ENCODE measurements at places on chromosomes 6 and 20.

DNA sequence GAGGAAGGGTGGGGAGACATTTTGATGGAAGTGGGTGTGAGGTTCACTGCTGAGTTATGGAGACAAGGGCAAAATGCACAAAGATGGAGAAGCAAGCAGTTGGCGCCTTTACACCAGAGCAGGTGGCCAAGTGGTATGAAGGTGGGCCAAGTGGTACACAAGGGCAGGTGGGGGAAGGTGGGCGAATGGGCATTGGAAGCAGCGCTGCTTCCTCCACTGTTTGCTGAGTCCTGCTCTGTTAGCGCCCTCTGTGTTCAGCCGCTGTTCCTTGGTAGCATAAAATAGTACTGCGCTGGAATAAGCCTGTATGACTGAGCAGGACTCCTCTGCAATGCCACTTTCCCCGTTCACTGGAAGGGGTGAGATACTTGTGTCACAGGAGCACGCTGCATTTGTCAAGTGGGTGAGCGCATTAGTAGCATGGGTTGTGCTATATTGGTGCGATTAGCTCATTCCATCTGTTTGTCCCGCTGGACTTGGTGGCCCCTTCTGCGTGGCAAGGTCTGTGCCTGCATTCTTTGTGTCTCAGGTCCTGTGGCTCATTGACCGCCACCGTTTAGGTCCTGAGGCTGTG is 116.4 kb downstream of the TOX2 start:
- no peak for DNase-seq

DNA sequence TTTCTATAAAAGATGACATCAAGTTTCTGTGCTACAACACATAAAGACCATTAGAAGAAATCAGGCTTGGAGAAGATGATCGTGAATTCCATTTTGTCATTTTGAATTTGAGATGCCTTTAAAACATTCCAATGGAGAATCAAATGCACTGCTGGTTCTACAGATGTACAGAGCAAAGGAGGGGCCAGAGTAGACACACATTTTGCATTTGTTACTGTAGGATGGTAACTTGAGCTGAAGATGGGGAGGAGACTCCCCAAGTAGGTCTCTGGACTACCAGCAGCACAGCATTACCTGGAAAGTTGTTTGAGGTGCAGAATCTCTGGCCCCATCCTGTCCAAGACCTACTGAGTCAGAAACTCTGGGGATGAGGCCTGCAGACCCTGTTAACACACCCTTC is 121.6 kb upstream of the RALGAPA2 start:
- no peak for DNase-seq

DNA sequence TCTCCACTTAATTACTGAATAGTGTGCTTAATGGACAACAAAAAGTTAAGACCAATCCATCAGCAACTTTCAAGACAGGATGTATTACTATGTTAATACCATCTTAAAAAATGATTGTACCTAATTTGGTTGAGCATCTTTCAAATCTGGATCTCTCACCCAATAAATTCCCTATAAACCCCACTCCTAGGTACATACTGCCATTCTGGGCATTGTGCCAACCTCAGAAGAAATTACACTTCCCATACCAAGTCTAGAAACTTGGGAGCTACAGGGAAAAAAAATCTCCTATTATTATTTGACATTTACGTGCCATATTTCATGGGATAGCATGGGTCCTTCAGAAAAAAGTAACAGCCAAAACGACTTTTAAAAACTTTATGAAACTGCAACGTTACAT is 5.1 kb downstream of the SYNCRIP start:
- DNase-seq = no peak

GRCh38 chr6:144215402-144215931 is 65.2 kb downstream of the STX11 start:
- no peak for DNase-seq

- no peak for DNase-seq
Observed at GRCh38 chr6:115782612-115783011, 278.1 kb downstream of the FRK start.

- no peak for DNase-seq
Observed at GRCh38 chr6:150599199-150600009, at the start of gene PLEKHG1. Gene PLEKHG1 (plus strand): TSS chr6:150599885. CDS start chr6:150733682, 133,797 bp downstream.

- no peak for DNase-seq
Observed at GRCh38 chr6:162468326-162468725, 259.2 kb downstream of the PRKN start.

DNA sequence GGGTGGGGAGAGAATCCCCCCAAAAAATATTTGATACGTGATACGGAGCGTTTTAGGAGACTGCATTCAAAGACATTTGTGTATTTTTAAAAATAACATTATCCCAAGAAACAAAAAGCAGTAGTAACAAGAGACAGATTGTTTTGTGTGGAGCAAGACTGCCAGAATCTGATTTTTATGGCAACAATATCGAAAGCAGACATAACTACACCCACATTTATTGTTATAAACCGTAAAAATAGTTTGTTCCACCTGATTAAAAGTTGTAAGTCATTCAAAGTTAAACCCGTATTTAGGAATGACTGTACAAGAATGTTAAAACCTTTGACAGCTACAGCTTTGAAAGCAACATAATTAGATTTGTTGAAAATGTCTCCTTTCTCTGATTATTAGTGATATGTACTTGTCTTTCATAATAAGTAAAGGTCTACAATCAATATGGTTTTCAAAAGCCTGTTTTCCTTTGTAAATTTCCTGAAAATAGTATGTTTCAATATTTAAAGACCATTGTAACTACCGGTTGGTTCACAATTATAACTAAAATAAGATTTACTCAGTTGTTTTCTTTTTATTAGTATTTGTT is 2.7 kb downstream of the EYA4 start:
- DNase-seq = no peak

- DNase-seq = no peak
Observed at GRCh38 chr6:70253923-70254322, 49.0 kb downstream of the COL9A1 start.

- no peak for DNase-seq
Observed at GRCh38 chr6:46517202-46517601, 26.0 kb upstream of the RCAN2 start.

GRCh38 chr6:155647354-155647753 is 191.7 kb upstream of the NOX3 start:
- DNase-seq = no peak

DNA sequence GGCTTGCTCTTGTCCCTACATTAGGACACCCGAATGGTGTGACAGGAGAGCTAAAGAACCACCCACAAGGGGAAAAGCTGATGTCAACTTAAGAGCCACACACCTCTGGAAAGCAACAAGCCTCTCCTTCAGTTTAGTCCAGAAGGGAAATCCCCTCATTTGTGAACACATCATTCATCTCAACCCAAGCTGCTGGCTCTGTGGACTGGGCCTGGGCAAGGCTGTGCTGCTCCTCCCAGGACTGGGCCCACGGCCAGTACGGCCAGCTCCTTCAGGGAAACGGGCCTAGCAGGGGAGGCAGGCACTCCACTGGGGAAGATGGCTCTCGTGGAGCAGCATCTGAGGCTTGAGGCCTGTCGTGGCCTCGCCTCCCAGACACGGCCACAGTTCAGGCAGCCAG is 12.8 kb upstream of the SLC4A11 start:
- no peak for DNase-seq

- no peak for DNase-seq
Observed at GRCh38 chr20:32158943-32159660, 48.4 kb downstream of the PLAGL2 start.

DNA sequence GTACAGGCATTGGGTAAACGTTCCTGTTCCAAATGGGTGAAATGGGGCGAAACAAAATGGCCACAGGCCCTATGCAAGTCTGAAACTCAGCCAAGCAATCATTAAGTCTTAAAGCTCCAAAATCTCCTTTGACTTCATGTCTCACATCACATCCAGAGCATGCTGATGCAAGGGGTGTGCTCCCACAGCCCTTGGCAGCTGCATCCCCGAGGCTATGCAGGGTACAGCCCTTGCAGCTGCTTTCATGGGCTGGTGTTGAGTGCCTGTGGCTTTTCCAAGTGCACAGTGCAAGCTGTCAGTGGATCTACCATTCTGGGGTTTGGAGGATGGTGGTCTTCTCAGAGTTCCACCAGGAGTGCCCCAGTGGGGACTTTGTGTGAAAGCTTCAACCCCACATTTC is 270.0 kb upstream of the CDYL start:
- no peak for DNase-seq

DNA sequence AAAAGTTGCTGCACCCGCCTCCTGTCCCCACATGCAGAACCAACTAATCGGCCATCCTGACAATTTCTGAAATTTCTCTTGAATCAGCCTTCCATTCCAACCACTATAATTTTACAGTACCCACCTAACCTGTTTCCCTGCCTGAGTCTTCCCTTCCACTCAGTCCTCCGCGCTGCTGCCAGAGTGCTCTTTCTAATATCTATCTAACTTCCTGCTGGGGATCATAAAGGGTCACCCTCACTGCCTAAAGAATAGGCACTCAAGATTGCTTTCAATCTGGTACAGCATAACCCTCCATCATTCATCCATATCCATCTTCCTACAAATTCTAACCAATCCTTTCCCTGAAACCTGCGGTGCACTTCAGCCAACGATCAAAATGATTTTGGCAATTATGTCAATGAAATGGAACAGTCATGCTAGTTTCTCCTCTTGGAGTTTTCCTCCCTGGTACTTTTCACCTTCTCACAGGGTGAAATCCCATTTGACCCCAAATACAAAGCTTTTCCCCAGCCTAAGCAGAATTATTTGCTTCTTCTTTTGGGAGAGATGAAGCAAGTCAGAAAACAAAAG is 117.5 kb upstream of the BEND6 start:
- DNase-seq = no peak

DNA sequence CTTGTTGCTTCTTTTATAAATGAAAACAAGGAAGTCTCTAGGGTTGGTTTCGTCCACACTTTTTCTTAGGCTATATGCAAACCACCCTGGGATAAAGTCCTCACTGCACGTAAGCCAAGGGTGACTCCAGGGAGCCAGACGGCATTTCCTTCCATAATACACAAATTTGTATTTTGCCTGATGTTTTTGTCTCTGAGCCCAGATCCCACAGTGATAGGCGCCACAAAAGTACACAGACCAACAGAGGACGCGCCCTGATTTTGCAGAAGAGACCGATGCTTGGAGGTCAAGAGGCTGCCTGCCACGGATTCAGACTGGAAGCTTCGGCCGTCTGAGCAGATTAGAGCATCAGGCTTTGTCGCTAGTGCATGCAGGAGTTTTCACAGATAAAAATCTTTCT is 22.8 kb downstream of the FOXQ1 start:
- DNase-seq = no peak

DNA sequence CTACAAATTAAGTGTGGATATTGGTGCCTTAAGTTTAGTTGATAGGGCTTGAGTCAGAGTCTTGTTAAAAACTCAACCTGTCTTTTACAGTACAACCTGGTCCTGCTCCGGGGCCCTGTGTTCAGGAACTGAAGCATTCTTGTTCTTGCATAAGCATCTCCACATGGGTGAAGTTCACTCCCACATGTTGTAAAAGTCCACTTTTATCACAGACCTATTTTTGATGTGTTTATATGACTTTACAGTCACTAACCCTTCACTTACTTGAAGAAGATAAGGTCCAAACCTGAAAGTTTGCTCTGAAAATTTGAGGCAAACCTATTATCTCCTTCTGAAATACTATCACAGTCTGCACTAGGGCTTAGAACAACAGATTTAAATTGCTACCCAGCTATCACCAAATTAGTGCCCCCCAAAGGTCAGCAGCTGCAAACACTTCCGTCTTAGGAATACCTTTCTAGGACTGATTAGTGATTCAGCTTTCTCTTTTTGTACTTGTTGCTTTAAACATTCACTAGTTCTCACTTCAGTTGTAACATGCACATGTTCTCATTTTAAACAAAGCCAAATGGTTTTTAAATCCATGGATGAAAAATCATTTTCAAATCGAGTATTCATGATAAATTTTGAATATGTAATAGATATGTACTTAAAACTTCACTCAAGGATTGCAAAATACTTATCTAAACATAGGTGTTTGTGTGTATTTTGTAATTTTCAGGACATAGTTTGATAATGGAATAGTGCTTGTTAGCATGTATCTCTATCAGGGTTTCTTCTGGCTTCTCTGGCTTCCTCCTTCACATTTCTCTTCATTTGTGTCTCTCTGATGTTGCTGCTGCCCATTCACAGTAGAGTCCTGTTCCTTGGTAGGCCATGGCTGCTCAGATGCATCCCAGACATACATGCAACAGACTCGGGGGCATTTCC is 469.8 kb upstream of the SOX4 start:
- DNase-seq = no peak

GRCh38 chr6:53028467-53028866 is 33.4 kb upstream of the GSTA4 start:
- DNase-seq = no peak

DNA sequence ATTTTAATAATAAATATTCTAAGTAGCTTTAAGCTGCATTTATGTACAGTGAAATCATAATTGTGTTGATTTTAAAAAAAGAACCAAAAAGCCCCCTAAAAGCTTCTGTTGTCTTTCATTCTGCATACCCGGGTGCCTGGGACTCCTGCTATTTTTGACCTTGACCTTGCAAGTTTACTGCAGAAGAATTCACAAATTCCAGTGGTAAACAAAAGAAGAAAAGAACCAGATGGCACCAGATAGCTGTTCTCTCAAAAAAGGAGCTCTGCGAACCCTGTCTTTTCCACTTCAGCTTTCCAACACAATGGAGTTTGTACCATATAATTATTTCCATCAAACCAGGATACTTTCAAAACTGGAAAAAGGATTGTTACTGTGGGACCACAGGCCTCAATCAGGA is 363.3 kb downstream of the SMOC2 start:
- DNase-seq = no peak

- no peak for DNase-seq
Observed at GRCh38 chr20:21356386-21356785, 40.9 kb downstream of the NKX2-4 start.

DNA sequence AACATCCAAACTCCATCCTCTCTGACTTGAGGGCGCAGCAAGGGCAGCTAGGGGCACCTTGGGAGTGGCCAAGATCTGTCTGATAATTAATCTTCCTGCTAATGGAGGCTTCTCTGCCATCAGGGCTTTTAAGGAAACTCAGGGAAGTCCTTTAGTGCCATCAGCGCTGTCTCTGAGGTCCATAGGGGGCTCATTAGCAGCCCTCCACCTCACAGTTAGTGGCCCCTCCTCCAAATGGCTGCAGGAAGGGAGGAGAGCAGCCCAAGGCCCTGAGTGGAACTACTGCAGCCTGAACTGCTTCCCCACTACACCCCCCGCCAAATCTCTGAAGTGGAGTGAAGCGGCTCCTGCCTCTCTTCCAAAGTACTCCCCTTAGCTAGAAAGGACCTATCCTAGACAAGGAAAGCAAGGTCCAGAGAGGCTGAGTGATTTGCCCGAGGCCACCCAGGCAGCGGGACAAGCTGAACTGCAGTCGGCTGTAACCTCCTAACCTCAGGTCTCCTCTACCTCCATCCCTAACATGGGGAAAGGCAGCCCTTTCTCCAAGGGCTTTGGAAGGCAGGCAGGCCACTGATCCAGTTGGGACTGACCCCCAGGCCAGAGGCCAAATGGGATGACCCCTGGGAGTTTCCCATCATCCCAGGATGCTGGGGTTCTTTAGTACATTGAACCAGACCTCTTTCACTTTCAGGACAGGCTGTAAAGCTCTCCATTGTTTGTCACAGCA is 39.5 kb upstream of the ZFAND3 start:
- no peak for DNase-seq

Data from Jurkat, Clone E6-1 (cell line).